Ureter (tissue), 1 donor: ENCODE measurements at places on chromosomes 5 and 9. TPM values are rescaled to one million over a fixed set of nuclear protein-coding genes. Genes with fewer than 3 reads are reported as not detected.

- DNase-seq = no peak
Measured at GRCh38 chr9:33964086-33964768, 84.5 kb downstream of the UBAP2 start.

DNA sequence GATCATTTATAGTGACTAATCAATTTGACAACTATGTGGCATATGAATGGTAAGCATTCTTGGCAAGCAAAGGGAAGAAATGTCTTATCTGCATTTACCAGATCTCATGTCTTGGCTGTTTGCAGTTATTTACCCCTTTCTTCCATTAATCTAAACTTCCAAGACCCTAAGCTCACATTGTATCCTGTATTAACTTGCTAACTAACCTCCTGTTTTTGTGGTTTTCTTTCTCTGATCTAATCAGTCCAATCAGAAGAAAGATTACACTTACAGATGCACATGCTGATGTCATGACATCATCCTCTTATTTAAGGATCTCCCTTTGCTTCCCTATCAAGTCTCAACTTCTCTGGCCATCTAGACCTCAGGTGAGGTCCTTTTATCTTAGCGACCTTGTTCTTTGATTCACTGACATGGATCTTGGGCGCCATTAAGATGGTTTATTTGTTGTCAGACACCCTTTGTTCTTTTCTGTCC is 95.5 kb downstream of the F2RL2 start:
- no peak for DNase-seq

PTPN3 gene
- total RNA-seq = 36.4 TPM

TRIM41 gene
- total RNA-seq = 34.5 TPM
